GM12864 (cell line): ENCODE measurements at places on chromosomes 5 and 9.

GRCh38 chr5:158923799-158924551, 175.7 kb downstream of the EBF1 start:
- DNase-seq, result no peak

DNA sequence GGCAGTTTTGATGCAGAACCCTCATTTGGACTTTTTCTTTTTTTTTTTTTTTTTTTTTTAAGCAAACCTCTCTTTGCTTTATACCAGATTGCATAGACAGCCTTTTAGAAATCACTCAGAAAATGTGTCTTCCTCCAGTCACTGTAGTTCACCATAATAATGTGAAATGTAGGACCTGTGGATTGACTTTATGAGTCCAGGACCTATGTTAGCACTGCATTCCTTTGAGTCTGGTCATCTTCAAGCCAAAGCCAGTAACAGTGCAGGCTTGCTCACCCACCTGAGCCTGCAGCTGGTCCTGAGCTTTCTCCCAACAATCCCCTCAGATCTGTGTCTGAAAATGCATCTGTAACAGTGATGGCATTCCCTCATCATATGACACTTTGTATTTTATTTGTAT, 110.7 kb upstream of the NFIL3 start:
- no peak for DNase-seq

DNA sequence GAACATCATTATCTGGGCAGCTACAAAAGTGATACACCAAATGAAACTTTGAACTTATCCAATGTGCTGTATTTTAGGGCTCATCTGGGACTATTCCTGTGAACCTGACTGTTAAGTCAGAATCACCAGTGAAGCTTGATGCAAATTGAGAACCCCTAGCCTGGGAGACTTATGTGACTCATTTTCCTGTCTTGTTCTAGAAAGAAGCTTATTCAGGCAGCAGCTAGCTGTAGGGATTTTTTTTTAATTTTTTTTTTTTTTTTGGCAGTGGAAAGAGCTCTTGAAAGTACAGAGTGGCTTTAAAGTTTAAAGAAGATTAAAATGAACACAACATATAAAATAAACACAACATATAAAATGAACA, 81.1 kb upstream of the TNFAIP8 start:
- DNase-seq, result no peak

- no peak for DNase-seq
Observed at GRCh38 chr5:6201631-6202030, 176.7 kb downstream of the MED10 start.

DNA sequence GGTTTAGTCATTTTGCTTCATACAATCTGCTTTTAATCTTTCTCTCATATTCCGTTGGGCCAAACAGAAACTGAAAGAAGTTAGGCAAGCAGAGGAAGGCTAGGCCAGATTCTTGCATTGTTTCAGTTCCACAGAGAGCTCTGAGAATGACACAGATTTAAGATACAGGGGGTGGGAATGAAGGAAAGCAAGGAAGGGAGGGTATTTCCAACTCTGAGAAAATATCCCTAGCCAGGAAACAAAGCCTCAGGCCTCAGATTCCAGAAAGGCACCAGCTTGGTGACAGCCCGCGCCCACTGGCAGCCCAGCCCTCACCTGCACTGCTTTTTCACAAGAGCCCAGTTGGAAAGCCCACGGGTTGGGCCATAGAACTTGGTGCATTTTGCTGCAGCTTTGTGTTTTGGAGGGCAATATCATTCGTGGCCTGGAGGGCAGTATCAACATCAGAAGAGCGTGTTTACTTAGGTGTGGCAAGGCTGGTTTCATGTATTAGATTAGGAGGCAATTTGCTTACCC, 63.5 kb downstream of the ENC1 start:
- DNase-seq, result peak; percentile 55

- DNase-seq, result no peak
Observed at GRCh38 chr5:72121780-72122445, 14.6 kb downstream of the MAP1B start.

DNA sequence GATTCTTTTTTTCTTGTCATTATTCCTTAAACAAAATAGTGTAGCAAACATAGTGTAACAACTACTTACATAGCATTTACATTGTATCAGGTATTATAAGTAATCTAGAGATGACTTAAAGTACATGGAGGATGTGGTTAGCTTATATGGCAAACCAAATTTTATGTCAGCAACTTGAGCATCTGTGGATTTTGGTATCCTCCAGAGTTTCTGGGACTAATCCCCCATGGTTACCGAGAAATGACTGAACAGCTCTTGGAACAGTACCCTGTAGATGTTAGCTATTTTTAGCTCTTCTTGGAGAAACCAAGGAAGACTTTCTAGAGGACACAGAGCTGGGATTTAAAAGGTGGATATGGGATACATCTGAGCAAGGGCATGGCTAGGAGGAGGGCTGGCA, 157.6 kb upstream of the KLF4 start:
- no peak for DNase-seq
